ENCODE measurements at places on chromosomes 13 and 19. TPM values are rescaled to one million over a fixed set of nuclear protein-coding genes. Genes with fewer than 3 reads are reported as not detected.

- peaks cover 2% of the 10 kb centered on the region for H3K36me3 ChIP-seq
- H3K4me3 ChIP-seq, result no peak within 1 kb of the TSS
- no peak for DNase-seq
- no peak within 1 kb of the TSS for H3K27ac ChIP-seq
- H3K4me1 ChIP-seq, result no peaks in the 10 kb centered on the region
- peaks cover 29% of the 10 kb centered on the region for H3K27me3 ChIP-seq
These were observed at the start of gene KIR2DL4 for GRCh38 chr19:54803410-54803809. TSS of gene KIR2DL4 (plus strand) at chr19:54803610. CDS start at chr19:54803652, 42 bp downstream.

DNA sequence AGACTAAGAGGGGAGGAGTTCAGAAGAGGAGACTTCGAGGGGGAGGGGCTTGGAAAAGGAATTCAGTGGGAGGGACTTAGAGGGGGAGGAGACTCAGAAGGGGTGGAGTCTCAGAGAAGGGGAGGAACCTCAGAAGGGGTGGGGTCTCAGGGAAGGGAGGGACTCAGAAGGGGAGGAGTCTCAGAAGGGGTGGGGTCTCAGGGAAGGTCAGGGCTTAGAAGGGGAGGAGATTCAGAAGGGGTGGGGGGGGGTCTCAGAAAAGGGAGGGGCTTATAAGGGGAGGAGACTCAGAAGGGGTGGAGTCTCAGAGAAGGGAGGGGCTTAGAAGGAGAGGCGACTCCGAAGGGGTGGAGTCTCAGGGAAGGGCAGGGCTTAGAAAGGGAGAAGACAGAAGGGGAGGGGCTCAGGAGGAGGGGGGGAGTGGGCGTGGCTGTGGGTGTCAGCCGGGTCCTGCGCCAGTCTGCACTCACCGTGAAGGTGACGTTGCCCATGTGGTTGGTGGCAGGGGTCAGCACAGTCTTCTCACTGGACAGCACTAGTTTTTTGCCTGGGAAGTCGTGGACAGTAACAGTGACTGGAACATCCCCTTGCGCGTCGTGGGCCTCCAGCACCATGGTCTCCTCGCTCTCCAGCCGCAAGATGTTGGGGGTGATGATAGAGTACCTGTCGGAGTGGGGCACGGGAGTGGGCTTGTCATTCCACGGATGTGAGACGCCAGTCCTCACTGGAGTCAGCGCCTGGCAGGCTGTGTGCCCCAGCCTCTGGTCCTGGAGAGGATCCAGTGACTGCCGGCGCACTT, 1.5 kb downstream of the C3 start:
- peaks cover 3% of the 10 kb centered on the region for H3K36me3 ChIP-seq
- H3K27ac ChIP-seq, result no peak overlapping the region
- peaks cover 17% of the 10 kb centered on the region for H3K4me1 ChIP-seq
- H3K4me3 ChIP-seq, result no peak overlapping the region
- DNase-seq, result no peak

Gene PCDH20
- 0.21 TPM for total RNA-seq

DNA sequence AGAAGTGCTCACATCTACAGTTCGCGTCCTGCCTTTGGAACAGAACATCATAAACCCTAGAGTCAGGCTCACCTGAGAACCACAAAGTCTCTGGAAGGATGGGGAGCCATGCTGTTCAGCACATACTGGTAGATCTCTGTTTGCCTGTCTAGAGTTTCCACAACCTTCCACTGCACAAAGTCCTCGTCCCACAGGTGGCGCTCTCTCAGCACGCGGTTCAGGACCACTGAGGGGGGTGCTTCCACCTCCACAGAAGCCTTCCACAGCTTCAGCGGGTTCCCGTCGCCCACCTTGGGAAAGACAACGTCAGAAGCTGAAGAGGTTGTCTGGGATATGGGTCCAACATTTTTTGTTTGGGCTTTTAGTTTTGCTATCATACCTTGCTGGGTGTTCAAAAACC, 93.6 kb downstream of the KL start:
- H3K4me3 ChIP-seq, result no peak overlapping the region
- H3K27ac ChIP-seq, result no peak overlapping the region
- H3K36me3 ChIP-seq, result no peaks in the 10 kb centered on the region

DNA sequence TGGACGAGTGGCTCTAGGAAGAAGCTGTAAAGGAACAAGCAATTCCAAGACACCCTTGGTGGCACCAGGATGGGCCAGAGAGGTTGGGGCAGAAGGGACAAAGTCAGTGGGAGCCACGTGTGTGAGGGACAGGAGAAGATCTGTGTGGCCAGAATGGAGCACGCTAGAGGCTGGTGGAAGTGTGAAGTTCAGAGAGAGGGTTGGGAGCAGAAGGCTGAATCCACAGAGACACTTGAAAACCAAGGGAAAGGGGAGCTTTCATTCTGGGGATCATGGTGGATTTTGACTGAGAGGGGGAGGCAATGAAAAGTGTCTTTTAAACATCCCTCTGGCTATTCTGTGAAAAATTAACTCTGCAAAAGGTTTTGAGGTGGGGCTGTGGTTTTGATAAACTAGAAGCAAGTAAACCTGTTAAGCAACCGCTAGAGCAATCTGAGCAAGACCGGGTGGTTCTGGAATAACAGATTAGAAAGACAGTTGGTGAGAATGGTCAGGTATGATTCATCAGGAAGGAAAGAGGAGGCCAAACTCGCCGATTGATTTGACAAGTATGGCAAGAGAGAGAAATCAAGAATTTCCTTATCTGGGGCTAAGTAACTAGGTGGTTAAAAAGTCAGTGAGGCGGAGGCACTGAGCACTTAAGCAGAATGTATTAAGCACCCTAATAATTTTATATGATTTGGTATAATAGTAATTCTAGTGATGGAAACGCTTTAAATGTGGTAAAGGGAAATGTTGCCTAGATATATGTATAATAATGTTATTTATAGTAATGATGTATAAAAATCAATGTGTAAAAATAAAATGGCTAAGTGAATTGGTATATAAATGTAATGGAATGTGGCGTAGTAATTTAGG, 140.0 kb downstream of the MYO16 start:
- H3K4me3 ChIP-seq, result no peak overlapping the region
- H3K36me3 ChIP-seq, result no peaks in the 10 kb centered on the region
- no peaks in the 10 kb centered on the region for H3K4me1 ChIP-seq
- no peak overlapping the region for H3K27ac ChIP-seq
- peaks cover 15% of the 10 kb centered on the region for H3K27me3 ChIP-seq

- H3K27me3 ChIP-seq, result peaks cover under 1% of the 10 kb centered on the region
- DNase-seq, result no peak
- no peak overlapping the region for H3K27ac ChIP-seq
- peaks cover 18% of the 10 kb centered on the region for H3K4me1 ChIP-seq
- no peak overlapping the region for H3K4me3 ChIP-seq
These were observed 4.0 kb upstream of the MCF2L start for GRCh38 chr13:112964971-112965492.

- peaks cover 13% of the 10 kb centered on the region for H3K27me3 ChIP-seq
- no peak overlapping the region for H3K27ac ChIP-seq
- DNase-seq, result no peak
- H3K4me1 ChIP-seq, result peaks cover 6% of the 10 kb centered on the region
- H3K4me3 ChIP-seq, result no peak overlapping the region
These were observed 4.6 kb downstream of the SYDE1 start for GRCh38 chr19:15111758-15112157.

Gene TNFSF13B
- 9.7 TPM for total RNA-seq

Gene RELB
- 128 TPM for total RNA-seq

Gene WDR88
- not detected for total RNA-seq

GRCh38 chr13:28031896-28032288, 43.4 kb upstream of the URAD start:
- H3K27me3 ChIP-seq, result peaks cover 65% of the 10 kb centered on the region
- no peak overlapping the region for H3K27ac ChIP-seq
- H3K4me1 ChIP-seq, result no peaks in the 10 kb centered on the region

- no peak overlapping the region for H3K4me3 ChIP-seq
- no peak overlapping the region for H3K27ac ChIP-seq
- no peaks in the 10 kb centered on the region for H3K36me3 ChIP-seq
- H3K27me3 ChIP-seq, result peaks cover 4% of the 10 kb centered on the region
- no peaks in the 10 kb centered on the region for H3K4me1 ChIP-seq
These were observed 2.3 kb downstream of the PEG3 start for GRCh38 chr19:56838024-56838908.

GRCh38 chr19:14333101-14333871, 48.0 kb upstream of the ADGRE5 start:
- H3K36me3 ChIP-seq, result no peaks in the 10 kb centered on the region
- DNase-seq, result no peak
- peak overlapping the region; percentile 80 for H3K4me3 ChIP-seq
- H3K27ac ChIP-seq, result peak overlapping the region; percentile 77
- no peaks in the 10 kb centered on the region for H3K27me3 ChIP-seq
- H3K4me1 ChIP-seq, result peaks cover 7% of the 10 kb centered on the region

- no peaks in the 10 kb centered on the region for H3K4me1 ChIP-seq
- no peaks in the 10 kb centered on the region for H3K27me3 ChIP-seq
- no peak overlapping the region for H3K4me3 ChIP-seq
- no peak for DNase-seq
These were observed 286.8 kb downstream of the SLITRK6 start for GRCh38 chr13:85512421-85512820.

- H3K27me3 ChIP-seq, result peaks cover 38% of the 10 kb centered on the region
- H3K27ac ChIP-seq, result no peak overlapping the region
- H3K4me3 ChIP-seq, result no peak overlapping the region
- no peaks in the 10 kb centered on the region for H3K36me3 ChIP-seq
- no peak for DNase-seq
- no peaks in the 10 kb centered on the region for H3K4me1 ChIP-seq
These were observed 292.9 kb downstream of the DNAJC15 start for GRCh38 chr13:43316281-43316680.

GRCh38 chr13:25980255-25980654, 71.6 kb downstream of the SHISA2 start:
- H3K27me3 ChIP-seq, result peaks cover 10% of the 10 kb centered on the region
- H3K4me1 ChIP-seq, result peaks cover 5% of the 10 kb centered on the region
- peaks cover 4% of the 10 kb centered on the region for H3K36me3 ChIP-seq
- H3K4me3 ChIP-seq, result no peak overlapping the region
- H3K27ac ChIP-seq, result no peak overlapping the region

DNA sequence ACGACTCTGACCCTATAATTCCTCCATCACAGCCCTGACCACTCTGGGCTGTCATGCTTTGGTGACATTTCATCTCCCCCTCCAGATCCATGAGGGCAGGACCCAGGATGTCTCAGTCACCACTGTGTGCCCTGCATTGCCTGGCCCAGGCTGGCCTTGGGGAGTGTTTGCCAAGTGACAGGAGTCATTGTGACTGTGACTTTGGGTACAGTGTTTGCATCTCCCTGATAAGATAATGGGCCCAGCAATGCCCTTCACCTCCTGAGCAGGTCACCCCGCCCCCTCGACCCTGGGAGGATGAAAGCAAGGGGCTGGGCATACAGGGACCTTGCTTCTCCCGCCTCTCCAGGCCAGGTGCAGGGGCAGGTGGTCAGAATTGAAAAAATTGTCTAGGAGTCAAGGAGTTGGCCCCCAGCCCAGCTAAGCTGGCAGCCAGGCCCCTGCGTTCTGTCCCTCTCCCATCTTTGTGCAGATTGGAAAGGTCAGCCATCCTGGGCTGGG, 5.9 kb upstream of the ATP4A start:
- no peak overlapping the region for H3K4me3 ChIP-seq
- H3K4me1 ChIP-seq, result no peaks in the 10 kb centered on the region
- no peak for DNase-seq
- H3K36me3 ChIP-seq, result no peaks in the 10 kb centered on the region

DNA sequence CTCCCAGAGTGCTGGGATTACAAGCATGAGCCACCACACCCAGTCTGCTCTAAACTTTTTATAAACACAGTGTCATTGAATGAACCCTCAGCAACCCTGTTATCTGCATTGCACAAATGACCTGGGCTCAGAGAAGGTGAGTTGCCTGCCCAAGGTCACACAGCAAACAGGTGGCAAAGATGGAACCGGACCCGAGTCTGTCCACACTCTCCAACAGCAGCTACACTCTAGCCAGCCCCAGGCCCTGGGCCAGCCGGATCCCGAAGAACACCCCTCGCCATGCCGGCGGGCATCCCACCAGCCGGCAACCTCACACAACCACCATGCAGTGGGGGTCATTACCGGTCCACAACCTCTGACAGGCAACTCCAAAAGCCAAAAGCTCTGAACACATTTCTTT, 14.5 kb downstream of the ERCC2 start:
- H3K4me3 ChIP-seq, result no peak overlapping the region
- H3K4me1 ChIP-seq, result no peaks in the 10 kb centered on the region
- H3K36me3 ChIP-seq, result no peaks in the 10 kb centered on the region

- no peak for DNase-seq
- H3K4me3 ChIP-seq, result no peak overlapping the region
- H3K27me3 ChIP-seq, result peaks cover 10% of the 10 kb centered on the region
These were observed 11.6 kb upstream of the ARL11 start for GRCh38 chr13:49616676-49617065.

Gene DNAJC15
- 6.4 TPM for total RNA-seq

DNA sequence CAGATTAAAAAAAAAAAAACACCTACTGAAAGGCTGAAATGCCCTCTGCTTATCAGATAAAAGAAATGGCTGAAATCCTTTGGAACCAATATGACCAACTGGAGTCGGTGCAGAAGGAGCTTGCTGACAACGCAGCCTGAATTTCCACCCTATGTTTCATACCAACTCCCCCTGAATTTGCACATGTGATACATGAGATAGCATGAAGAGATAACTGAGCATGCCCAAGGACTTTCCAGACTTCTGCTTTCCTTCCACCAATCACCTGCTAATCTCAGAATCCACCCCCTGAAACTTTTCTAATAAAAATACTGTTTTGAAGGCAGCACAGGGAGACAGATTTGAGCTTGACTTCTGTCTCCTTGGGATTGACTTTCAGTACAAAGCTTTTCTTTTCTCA, 32.2 kb upstream of the WDFY2 start:
- no peak for DNase-seq
- peaks cover 5% of the 10 kb centered on the region for H3K36me3 ChIP-seq
- no peaks in the 10 kb centered on the region for H3K4me1 ChIP-seq
- no peak overlapping the region for H3K27ac ChIP-seq
- H3K27me3 ChIP-seq, result peaks cover 23% of the 10 kb centered on the region
- no peak overlapping the region for H3K4me3 ChIP-seq

DNA sequence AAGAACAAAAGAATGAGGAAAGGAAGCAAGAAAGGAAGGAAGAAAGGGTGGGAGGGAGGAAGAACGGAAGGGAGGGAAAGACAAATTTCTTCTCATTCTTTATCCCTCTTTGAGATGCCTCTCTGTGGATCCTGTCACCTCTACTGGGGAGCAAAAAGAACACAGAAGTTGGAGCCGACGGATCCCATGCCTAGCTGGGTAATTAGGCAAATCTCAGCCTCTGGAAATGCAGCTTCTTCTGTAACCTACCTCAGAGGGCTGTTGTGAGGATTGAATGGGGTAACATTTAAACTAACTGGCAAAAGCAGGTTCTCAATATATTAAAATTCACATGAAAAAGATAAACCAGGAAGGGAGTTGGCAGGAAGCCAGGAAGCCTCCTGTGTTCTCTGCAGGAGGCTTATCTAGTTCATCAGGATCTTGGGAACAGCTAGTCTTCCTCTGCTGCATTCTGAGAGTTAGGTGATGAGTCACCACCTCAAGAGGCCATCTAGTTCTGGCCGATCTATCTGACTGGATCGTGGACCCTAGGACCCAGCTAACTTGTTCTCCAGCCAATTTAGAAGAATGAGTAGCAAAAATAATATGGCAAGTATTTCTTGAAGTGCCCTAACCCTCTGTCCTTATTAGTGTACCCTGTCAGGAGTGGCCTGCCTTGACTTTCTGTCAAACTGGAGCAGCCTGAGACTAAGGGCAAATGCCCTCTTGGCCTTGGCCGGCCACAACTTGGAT, 15.2 kb upstream of the CPB2 start:
- peaks cover 21% of the 10 kb centered on the region for H3K4me1 ChIP-seq
- H3K36me3 ChIP-seq, result no peaks in the 10 kb centered on the region
- peaks cover 2% of the 10 kb centered on the region for H3K27me3 ChIP-seq
- DNase-seq, result no peak
- H3K4me3 ChIP-seq, result no peak overlapping the region

Gene PBX4
- total RNA-seq, result 58.4 TPM

- no peaks in the 10 kb centered on the region for H3K4me1 ChIP-seq
- no peaks in the 10 kb centered on the region for H3K36me3 ChIP-seq
- H3K27ac ChIP-seq, result no peak overlapping the region
- no peak overlapping the region for H3K4me3 ChIP-seq
- no peak for DNase-seq
These were observed 1405.0 kb downstream of the OLFM4 start for GRCh38 chr13:54433493-54434206.

Gene CXCL17
- total RNA-seq, result not detected

Data from T-helper 17 cell (primary cell).